Germinal center (tissue), 1 donor: ENCODE measurements at places on chromosomes 6 and 20.

DNA sequence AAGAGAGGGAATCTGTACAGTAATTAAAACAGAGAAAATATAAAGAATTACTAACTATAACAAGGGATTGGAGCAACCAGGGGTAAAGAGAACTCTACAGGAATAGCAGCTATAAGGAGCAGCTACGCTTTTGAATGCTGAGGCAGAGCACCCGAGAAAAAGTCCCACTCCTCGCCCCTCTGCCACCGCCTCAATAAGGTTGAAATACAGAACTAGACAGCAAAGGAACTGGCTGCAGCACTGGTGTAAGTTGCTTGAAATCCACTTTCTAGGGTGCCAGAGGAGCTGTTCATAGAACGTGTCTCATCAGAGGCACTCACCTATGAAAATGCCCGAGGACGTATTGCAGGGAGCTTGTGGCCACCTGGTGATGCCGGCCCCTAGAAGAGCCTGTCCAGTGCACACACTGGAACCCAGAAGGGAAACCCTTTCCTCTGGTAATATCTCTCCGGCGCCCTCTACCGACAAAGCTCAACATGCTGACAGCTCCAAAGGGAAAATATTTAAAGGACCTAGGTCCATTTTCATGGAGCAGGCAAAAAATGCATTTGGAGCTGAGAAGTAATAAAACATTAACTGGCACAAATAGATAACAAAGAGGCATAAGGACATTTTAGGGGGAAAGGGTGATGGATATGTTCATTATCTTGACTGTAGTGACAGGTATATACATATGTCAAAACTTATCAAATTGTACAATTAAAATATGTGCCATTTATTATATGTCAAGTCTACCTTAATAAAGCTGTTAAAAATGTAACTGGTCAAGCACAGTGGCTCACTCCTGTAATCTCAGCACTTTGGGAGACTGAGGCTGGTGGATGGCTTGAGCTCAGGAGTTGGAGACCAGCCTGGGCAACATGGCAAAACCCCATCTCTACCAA is 137.4 kb upstream of the HDAC2 start:
- peak; percentile 7 for DNase-seq

DNA sequence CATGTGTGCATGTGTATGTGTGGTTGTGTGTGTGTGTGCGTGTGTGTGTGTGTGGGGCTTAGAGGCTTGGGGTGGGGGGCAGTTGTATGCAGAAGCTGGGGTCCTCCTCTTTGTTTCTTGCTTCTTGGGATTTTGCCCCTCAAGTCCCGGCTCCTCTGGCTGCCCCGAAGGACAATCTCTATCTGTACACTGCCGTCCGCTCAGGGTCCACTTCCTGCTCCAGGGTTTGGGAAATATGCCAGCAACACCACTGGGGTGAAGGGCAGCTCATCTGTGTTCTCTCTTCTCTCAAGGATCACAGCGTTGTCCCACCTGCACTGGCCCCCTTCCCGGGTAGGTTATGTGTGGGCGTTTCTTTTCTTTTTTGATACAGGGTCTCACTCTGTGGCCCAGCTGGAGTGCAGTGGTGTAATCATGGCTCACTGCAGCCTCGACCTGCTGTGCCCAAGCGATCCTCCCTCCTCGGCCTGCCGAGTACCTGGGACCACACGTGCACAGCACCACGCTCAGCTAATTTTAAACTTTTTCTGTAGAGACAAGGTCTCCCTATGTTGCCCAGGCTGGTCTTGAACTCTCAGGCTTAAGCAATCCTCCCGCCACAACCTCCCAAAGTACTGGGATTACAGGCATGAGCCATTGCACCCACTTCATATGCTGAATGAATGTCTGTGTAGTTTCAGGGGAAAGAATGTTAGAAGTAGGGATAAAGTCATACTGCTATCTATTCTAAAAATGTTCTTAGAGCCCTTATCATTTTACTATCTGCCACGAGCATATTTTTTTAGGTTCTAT is 25.7 kb downstream of the SLC2A4RG start:
- no peak for DNase-seq

GRCh38 chr20:47258745-47259695 is 97.5 kb downstream of the ZMYND8 start:
- DNase-seq, result peak; percentile 16

DNA sequence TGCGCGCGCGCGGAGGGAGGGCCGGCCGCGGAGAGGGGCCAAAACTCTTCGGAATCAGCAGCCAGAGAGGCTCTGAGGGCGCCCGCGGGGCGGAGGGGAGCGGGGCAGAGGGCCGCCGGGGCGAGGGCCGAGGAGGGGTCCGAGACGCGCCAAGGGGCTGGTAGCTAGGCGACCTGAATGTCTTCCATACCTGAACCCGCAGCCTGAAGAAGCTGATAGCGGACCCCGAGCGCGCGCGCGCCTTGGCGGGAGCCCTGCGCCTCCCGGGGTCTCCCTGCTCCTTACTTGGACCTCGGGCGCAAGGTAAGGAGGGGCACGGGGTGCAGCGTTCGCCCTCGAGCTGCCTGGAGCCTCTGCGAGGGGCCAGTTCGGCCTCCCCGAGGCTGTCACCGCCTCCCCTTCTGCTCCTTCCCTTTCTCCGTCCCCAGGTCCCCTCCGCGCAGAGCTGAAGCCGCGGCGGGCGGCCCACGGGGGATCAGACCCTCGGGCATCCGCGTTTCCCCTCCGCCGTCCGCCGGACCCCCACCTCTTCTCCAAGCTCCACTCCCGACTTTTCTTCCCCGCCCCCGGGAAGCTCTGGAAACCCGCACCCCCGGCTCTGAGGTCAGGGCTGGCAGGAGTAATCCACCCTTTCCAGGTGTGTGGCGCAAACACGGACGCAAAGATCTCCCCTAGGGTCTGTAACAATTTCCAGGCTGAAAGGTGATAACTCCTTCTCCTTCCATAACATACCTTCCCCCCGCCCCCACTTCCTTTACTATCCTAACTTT is 13.1 kb upstream of the DEK start:
- peak; percentile 10 for DNase-seq

DNA sequence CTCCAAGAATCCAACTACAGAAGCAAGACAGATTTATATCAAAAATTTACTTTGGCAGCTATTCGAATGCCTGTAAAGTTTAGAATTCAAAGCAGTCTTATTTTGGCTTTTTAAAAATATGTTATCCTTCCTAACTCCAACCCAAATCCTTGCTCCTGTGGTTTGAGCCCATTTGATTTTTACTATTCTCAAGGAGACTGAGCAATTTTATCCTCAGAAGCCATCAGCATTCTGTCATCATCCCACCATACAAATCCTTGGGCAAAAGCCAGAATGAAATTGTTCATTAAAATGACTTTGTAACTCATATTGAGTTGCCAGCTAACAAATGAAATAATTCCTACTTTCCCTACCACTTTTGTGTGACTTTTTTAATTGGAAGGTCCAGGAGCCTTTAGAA is 392.8 kb downstream of the ADGRB3 start:
- no peak for DNase-seq

GRCh38 chr20:19875376-19876221 is 117.5 kb downstream of the RIN2 start:
- no peak for DNase-seq

DNA sequence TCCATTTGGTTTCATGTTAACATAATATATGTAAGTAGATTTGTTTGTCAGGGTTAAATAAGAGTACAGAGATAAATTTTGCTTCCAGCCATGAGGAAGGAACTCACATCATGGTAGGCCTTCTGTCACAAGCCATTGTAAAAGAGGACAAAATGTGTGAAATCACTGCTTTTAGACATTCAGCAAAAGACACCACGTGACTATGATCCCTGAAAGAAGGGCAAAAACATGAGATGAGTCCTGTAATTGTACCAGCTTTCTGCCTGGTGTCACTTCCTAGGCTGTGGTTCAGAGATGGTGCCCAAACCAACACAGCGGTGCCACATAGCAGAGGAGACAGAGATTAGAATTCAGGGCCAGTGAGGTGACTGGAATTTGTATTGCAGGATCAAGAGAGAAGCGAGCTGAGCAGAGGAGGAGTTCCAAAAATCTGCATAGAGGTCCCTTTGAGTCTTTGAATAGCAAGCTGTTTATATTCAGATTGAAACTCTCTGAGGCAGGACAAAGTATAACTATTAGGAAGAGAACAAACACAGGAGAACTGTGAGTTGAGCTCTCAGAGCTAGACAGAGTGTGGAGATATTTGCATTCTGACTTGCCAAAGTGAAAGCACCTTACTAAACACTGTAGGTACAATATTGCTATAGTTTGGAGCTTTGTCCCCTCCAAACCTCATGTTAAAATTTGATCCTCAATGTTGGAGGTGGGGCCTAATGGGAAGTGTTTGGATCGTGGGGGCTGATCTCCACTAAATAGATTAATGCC is 52.6 kb upstream of the PDE7B start:
- DNase-seq, result no peak
